ENCODE measurements at places on chromosomes 6 and 20. TPM values are rescaled to one million over a fixed set of nuclear protein-coding genes. Genes with fewer than 3 reads are reported as not detected.

OLIG3 gene
- not detected for total RNA-seq

PAX1 gene
- total RNA-seq: not detected

TMEM74B gene
- total RNA-seq: not detected

RBM12 gene
- 14.8 TPM for total RNA-seq

ACOT13 gene
- 3.4 TPM for total RNA-seq

HCRTR2 gene
- total RNA-seq: not detected

RBM24 gene
- not detected for total RNA-seq

POFUT1 gene
- total RNA-seq: 23.6 TPM

LTA gene
- not detected for total RNA-seq

TREML2 gene
- total RNA-seq: not detected

PI3 gene
- not detected for total RNA-seq

TAGAP gene
- 0.99 TPM for total RNA-seq

CFB gene
- total RNA-seq: 33.9 TPM

LPA gene
- total RNA-seq: 3.6 TPM

C6orf52 gene
- not detected for total RNA-seq

NINL gene
- total RNA-seq: 6.7 TPM

TBC1D20 gene
- 16.3 TPM for total RNA-seq

C6orf58 gene
- total RNA-seq: not detected

UBD gene
- total RNA-seq: 9.9 TPM

HSPA1L gene
- total RNA-seq: 1.0 TPM

RAET1G gene
- not detected for total RNA-seq

SLC25A27 gene
- total RNA-seq: 36.8 TPM

EDN3 gene
- total RNA-seq: 9.9 TPM

RIPPLY2 gene
- not detected for total RNA-seq

CCN5 gene
- total RNA-seq: 18.2 TPM

SPATA25 gene
- total RNA-seq: 1.3 TPM

CST3 gene
- 654 TPM for total RNA-seq

MCM3 gene
- total RNA-seq: 21.4 TPM

VPS16 gene
- total RNA-seq: 25.4 TPM

RAMACL gene
- total RNA-seq: 0.99 TPM

STMN3 gene
- 7.8 TPM for total RNA-seq

SASH1 gene
- 49.8 TPM for total RNA-seq

C6orf163 gene
- total RNA-seq: 2.6 TPM

NCOA5 gene
- total RNA-seq: 11.9 TPM

KCNK16 gene
- not detected for total RNA-seq

PAK5 gene
- 0.52 TPM for total RNA-seq

ZNF391 gene
- total RNA-seq: 3.1 TPM

C4B gene
- 77.3 TPM for total RNA-seq

ERMARD gene
- 8.6 TPM for total RNA-seq

EFCAB8 gene
- not detected for total RNA-seq

RIN2 gene
- total RNA-seq: 34.0 TPM

NRSN1 gene
- not detected for total RNA-seq

NKX2-2 gene
- 3.1 TPM for total RNA-seq

TMEM244 gene
- total RNA-seq: not detected
